ENCODE measurements at places on chromosomes 12 and 14.

DNA sequence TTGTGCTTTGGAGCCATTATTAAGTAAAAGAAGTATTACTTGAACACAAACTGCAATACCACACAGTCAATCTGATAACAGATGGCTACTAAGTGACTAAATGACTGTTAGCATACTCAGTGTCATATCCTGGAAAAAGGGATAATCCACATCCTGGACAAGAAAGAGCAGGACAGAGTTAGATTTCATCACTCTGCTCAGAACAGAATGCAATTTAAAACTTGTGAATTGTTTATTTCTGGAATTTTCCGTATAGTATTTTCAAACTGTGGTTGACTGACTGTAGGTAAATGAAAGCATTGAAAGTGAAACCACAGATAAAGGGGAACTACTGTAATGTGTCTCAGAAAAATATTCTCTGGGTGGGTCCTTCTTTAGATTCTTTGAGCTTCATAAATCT, 458.8 kb downstream of the TMEM117 start:
- no peak for DNase-seq

DNA sequence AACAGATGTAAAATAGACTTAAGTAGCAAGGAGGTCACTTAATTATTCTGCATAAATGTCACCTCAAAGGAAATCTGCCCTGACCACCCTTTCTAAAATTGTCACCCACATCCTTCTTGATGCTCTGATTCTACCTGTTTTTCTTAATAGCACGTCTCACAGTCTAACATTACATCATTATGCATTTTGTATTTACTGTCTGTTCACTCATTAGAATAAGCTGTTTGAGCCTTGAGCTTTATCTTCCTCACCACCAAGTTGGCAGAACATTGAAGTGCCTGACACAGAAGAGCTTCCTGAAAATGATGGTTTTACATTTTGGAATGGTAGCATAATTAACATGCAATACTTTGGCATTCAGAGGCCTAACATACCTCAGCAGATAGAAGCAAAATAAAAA, 8.8 kb upstream of the TMEM117 start:
- DNase-seq: no peak

DNA sequence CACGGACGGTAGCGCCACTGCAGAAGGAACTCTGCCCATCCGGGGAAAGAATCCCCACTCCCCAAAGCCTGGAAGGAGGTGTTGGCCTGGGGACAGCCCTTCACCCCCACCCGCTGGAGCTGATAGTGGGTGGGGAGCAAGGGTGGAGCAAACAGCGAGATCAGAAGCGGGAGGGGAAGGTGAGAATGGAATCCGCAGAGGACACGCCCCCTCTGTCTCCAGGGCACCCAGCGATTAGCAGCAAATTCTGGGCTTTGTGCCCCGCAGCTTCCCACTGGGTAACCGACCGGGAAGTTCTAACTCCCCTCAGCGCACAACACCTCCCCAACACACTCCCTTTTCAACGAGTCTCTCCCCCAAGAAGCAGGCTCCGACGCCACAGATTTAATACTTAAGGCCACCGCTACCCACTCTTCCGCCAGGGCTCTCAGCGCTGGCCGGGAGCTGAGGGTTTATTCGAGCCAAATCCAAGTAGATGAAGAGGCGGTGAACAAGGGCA, 1.4 kb downstream of the SLC25A29 start:
- no peak for DNase-seq

- no peak for DNase-seq
Observed at GRCh38 chr12:87136330-87136976, 880.3 kb upstream of the MGAT4C start.

- no peak for DNase-seq
Observed at GRCh38 chr14:35855876-35856481, 29.8 kb downstream of the BRMS1L start.
